ENCODE measurements at places on chromosomes 2 and 18.

DNA sequence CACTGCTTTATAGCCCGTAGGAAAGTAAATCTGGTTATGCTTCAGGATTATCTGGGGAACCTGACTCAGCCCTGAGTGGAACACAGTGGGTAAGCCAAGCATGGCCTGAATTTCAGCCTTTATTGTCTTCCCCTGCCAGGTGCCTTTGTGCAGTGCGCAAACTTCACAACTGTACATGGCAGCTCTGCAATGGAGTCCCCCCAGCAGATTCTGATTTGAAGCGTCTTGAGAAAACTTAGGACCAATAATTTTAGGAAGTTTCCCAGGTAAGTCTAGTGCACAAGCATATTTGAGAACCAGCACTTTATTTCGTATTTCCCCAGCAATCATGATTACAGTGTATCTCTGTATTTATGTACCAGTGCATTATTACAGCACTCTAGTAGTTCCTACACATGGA is 112.1 kb upstream of the ARL4C start:
- DNase-seq = no peak

GRCh38 chr2:2230433-2230817 is 100.7 kb downstream of the MYT1L start:
- peak; percentile 3 for DNase-seq

GRCh38 chr2:152400607-152401214 is 65.7 kb downstream of the FMNL2 start:
- peak; percentile 66 for DNase-seq

DNA sequence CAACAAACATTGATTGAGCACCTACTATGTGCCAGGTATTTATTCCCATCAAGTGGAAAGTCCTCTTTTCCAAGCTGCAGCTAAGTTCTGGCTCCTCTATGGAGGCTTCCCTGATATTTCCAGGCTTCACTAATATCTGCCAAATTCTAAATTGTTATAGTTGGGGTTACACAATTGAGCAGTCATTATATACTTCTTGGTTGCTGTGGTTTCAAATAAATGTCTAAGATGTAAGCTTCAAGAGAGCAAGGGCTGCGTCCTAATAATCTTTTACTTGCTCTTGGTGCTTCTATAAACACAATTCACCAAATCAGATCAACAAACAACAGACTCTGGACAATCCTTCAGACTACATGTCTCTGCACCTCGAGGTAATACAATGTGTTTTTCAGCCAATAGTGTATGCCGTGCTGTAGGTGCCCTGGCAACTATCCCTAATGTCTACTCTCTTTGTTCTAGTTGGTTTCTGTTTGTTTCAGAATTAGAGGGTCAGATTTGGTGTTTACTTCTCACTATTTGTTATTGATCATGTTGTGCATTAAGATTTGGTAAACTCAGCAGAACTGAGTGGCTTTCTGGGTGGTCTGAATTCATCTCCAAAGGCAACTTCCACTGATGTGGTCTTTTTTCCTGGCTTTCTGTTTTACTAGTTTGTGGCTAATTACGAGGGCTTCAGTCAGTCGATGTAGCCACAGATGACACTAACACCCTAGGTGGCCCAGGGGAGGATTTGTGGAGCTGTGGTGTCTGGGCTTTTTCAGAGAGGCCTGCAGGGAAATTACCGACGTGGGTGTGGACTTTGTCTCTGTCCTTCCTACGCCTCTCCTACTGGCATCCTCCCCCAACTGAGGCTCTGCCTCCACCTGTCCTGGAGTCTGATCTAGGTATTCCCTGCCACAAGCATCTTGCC is 50.4 kb downstream of the CDCA7 start:
- no peak for DNase-seq

GRCh38 chr2:12577567-12578253 is 139.0 kb upstream of the TRIB2 start:
- no peak for DNase-seq

GRCh38 chr2:98258906-98259305 is 87.3 kb upstream of the CNGA3 start:
- DNase-seq = no peak

DNA sequence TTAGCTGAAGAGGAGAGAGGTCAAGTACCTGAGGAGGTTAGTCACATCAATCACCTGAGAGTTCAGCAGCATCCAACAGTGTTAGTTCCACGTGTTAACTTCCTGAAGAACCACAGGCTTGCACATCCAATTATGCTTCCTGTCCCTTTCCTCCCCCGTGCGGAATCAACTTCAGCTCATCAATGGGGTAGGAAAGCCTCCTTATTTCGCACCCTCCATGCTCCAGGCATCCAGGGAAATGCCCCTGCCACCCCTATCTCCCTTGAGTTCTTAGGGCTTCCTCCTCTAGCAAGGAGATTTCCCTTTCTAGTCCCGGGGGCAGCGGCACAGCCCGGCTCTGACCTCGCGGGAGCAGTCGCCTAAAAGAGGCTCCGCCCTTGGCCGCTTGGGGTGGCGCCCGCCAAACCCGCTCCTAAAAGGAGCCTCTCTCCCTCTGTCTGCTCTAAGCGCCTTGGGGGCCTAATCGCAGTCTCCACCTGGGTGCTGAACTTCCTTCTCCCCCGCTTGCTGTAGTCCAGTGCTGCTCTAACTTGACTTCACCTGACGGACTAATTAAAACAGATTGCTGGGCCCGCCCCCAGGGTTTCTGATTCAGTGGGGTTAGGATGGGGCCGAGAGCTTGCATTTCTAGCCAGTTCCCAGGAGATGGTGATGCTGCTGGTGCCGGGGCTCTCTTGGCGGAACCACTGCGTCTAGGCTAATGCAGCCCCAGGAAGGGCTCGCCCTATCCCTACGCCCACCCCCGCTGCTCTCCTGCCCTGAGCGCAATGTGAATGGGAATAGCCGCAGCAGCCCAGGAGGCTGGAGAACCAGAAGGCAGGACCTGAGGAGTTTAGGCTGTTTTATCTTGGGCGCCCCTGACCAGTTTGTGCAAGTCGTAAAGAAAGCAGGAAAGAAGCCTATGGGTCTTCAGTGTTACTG is 3.4 kb upstream of the TET3 start:
- peak; percentile 67 for DNase-seq

DNA sequence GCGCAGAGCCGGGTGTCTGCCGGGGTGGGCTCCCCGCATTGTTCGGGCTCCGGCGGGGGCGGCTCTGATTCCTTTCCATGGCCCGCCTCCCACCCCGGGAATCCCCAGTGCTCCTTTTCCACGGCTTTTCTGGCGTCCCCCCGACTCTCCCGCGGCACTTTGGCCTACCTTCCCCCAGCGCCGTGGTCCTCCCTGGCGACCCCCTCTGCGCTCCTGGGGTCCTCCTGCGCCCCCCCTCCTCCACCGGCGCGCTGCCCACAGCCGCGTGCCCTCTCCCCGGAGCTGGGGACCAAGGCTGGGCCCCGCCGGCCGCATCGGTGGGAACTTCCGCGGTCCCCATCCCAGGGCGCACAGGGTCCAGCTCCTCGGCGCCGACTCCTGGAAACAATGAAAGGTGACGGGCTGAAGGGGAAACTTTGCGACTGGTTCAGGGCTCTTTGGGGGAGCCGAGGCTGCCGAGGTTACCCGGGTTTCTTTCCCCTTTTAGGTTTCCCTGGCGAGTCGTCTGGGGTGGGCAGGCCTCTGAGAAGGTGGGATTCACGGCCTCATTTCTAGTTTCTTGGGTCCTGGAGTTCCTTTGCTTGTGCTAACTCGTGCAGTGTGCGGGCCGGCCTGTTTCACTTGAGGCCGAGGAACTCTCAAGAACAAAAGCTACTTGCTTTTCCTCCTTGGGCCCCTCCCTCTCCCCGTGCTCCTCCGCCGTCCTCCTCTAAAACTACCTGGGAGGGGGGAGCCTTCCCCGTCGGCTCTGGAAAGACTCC is 2.2 kb downstream of the TGIF1 start:
- peak; percentile 67 for DNase-seq

- DNase-seq = no peak
Measured at GRCh38 chr2:140842110-140842509, 1288.7 kb downstream of the LRP1B start.

DNA sequence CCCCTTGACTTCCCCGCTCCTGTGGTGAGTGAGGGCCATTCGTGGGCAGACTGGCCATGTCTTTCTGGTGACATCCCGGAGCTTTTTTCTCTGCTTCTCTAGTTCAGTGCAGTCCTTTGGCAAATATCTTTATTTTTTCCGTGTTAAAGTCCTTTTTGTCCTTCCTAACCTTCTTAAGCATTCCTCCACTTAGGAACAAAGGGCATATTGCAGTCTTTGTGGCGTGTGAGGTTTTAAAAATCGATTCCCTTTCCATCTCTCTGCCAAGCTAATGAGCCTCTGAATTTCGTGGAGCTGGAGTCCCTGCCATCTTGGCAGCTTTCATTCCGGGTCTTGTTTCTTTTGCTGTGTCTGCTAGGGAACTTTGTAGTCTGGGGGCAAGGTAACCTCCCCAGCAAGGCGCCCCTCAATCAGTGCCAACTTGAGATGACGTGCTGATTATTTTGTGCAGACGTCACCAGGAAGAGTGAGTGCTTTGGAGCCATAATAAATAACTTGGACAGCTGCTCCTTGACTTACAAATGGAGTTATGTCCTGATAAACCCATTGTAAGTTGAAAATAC is 5.1 kb downstream of the CNNM3 start:
- no peak for DNase-seq

DNA sequence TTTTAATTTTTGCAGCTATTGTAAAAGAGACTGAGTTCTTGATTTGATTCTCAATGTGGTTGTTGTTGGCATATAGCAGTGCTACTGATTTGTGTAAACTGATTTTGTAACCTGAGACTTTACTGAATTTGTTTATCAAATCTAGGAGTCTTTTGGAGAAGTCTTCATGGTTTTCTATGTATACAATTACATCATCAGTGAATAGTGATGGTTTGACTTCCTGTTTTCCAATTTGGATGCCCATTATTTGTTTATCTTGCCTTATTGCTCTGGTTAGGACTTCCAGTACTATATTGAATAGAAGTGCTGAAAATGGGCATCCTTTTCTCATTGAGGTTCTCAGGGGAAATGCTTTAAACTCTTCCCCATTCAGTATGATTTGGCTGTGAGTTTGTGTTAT is 99.7 kb downstream of the GULP1 start:
- no peak for DNase-seq

- DNase-seq = no peak
Measured at GRCh38 chr18:49708662-49709346, 104.5 kb downstream of the ACAA2 start.

- DNase-seq = peak; percentile 20
Measured at GRCh38 chr2:69618362-69618761, 25.2 kb downstream of the AAK1 start.

DNA sequence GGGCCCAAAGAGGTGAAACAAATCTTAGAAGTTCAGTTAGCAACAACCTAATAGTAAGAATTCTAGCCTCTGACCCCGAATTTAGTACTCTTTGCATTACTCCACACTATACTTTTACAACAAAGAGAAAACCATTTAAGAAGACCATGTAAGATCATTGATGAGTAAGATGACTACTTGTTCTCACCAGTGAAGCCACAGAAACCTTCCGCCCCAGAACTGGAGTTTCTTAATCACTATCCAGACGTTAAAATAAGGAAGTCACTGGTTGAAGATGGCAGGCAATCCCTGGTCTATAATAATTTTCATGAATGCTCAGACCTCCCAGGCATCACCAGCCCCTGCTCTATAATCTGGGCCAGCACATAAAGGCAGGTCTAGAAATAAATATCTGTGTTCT is 95.0 kb downstream of the TMEM163 start:
- no peak for DNase-seq

DNA sequence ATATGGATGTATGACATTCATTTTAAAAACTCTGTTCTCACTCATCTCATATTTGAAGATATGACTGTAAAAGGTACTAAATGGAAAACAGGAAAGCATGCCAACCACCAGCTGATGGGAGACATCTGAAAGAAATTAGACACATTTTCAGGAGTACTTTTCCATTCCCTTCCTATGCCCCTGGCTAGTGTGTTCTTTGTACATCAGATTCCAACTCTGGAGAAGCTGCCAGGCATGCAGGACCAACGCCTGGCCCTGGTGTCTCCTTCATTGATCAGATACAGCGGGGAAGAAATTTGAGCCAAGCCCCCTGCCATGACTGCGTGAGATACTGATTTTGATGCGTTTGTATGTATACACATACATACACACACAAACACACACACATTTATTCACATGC is 599.0 kb upstream of the SYT4 start:
- DNase-seq = peak; percentile 20

GRCh38 chr2:232457121-232458011 is 1.4 kb downstream of the ALPI start:
- DNase-seq = no peak

DNA sequence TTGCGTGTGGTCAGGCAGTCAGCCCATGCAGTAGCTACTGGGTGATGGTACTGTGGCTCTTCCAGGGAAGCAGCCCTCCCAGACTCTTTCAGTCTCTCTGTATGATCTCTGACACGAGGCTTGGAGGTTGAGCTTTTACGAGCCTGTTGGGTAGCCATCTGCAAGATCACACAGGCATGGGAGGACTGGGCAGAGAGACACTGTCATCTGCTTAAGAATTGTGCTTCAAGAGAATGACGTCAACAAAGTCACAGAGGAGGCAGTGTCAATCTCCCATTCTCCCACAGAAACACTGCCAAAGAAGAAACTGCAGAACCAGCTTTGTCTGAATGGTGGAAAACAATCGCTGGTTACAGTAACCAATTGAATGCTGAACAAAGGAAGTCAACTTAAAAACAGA is 78.4 kb upstream of the MC2R start:
- DNase-seq = no peak

DNA sequence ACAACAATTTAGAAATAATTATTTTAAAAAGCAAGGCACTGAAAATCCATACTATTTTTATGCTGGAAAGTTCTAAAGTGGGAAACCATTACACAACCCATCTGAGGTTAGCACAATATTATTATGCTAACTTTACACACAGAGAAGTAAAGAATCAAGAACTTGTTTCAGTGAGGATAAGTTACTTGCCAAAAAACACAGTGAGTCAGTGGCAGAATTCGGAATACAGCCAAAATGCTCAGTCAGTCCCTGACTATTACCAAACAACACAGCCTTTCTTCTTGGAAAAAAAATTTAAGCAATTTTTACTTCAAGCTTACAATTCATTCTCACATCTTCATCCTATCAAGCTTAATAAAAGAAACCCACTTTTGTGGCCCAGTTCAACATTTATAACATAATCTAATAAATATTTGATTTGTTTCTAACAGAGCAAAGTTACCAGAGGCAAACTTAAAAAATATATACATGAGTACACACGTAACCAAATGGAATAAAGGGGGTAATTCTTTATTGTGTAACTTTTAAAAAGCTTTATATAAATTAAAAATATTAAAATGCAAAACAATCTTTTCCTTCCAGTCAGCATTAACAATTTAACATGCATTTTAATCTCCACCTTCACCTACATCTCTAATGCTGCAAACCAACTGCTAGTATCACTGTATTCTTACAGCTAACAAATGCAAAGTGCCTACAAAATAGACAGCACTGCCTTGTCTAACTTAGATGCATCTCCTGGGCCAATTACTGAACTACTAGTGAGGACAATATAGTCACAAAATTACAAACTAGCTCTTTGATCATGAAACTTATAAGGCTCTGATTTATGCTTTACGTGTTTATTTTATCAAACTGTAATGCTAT is 55.2 kb downstream of the CCDC88A start:
- peak; percentile 90 for DNase-seq

DNA sequence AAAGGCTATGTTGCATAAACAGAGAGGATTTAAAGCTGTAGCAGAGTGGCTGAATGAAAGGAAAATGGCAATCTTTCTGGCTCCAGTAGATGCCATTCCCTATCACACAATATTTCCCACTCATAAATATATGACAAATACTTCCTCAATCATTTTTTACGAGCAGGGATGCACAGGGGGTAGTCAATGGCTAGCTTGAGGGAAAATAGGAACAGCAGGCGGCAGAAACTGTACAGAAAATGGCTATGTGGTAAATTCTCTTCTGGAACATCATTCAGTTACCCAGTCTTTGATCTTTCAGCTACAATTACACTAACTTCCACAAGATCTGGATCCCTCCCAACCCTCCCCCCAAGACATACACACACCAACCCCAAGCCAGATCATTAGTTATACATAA is 127.2 kb downstream of the OLA1 start:
- no peak for DNase-seq
